ENCODE measurements at places on chromosomes 12 and 14.

GRCh38 chr14:59245809-59246295 lies 57.4 kb downstream of the DAAM1 start:
- no peak for DNase-seq

DNA sequence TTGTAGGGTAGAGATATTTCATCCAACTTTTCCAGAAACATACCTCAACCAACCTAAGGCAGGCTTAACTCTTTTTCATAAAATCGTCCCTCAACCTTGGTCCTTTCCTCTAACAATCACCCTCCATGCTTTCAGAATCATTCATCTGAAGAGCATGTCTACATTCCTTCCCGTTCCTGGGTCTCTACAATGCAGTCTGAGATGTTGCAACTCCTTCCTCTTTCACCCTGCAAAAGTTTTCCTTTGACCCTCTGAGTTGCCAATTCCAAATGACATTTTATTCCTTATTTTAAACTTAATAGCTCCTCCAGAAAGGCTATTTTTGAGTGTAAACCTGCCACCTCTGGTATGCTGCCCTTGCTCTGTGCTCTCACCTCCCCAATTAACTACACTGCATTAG lies 16.7 kb downstream of the SLC7A7 start:
- no peak for DNase-seq

GRCh38 chr12:96221391-96221790 lies 27.2 kb downstream of the ELK3 start:
- DNase-seq, result no peak

DNA sequence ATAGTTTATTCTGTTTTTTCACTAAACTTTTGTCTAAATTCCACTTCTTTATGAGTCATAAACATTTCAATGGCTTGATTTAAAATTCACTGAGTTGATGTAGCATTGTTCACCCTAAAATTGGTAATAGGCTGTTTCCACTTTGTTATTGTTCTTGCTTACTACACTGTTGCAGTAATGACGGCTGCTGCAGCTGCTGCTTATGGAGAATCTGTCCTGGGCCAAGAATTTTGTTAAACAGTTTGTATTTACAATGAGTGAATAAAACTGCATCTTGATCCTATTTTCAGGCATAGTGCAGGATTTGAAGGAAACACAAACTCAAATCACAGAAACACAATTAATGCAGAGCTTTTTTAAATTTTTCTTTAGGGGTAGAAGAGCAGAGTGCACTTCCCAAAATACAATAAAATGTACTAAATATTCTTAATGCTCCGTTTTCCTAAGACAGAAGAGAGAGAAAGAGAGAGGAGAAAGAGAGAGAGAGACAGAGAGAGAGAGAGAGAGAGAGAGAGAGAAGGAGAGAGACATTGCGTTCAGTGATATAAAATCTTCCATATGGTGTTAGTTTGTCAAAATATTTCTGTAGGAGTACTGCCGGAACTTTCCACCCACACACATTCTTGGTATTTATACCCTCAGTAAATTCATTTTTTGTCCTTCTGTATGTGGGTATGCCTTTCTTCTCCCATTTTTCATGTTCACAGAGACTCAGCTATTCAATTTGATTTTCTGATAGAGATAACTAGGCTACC lies 266.4 kb downstream of the LRFN5 start:
- DNase-seq, result no peak

- DNase-seq, result no peak
Observed at GRCh38 chr14:81269100-81269978, 48.6 kb upstream of the GTF2A1 start.

- no peak for DNase-seq
Observed at GRCh38 chr12:109492371-109492770, 14.9 kb downstream of the UBE3B start.

DNA sequence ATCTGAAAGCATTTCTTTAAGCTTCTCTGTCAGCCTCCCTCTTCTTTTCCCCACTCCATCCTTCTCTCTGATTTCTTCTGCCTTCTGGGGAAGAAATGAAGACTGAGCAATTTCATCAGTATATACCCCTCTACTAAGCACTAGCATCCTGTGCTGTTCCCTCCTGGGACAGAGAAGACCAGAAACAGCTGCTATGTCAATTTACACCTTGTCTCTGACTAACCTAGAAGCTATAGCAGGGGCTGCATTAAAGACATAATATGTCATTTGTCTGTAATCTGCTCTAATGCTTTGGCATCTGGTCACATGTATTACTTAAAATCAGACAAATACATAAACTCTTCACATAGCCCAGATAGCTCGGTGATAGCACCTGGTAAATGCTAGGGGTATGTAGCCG lies 296.9 kb downstream of the PAWR start:
- DNase-seq, result no peak

DNA sequence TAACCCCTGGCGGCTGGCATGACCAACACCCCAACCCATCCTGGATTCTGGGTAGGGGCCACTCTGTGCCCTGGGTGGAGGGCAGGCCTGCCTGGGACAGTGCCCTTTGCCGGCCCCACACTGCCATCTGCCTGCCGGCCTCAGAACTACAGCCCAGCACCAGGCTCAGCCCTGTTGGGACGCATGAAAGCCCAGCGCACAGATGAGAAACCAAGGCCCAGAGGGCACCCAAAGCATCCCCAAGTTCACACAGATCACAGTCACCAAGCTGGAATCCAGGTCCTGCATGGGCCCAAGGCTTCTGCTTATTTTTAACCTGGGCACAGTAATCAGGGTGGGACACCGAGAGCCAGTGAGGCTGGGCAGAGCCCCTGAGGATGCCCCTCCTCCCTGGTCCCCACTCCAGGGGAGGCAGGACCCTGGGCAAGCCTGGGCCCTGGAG lies 26.2 kb downstream of the RFLNA start:
- DNase-seq, result peak; percentile 49

- DNase-seq, result no peak
Observed at GRCh38 chr12:113077057-113077858, 20.7 kb downstream of the DTX1 start.

DNA sequence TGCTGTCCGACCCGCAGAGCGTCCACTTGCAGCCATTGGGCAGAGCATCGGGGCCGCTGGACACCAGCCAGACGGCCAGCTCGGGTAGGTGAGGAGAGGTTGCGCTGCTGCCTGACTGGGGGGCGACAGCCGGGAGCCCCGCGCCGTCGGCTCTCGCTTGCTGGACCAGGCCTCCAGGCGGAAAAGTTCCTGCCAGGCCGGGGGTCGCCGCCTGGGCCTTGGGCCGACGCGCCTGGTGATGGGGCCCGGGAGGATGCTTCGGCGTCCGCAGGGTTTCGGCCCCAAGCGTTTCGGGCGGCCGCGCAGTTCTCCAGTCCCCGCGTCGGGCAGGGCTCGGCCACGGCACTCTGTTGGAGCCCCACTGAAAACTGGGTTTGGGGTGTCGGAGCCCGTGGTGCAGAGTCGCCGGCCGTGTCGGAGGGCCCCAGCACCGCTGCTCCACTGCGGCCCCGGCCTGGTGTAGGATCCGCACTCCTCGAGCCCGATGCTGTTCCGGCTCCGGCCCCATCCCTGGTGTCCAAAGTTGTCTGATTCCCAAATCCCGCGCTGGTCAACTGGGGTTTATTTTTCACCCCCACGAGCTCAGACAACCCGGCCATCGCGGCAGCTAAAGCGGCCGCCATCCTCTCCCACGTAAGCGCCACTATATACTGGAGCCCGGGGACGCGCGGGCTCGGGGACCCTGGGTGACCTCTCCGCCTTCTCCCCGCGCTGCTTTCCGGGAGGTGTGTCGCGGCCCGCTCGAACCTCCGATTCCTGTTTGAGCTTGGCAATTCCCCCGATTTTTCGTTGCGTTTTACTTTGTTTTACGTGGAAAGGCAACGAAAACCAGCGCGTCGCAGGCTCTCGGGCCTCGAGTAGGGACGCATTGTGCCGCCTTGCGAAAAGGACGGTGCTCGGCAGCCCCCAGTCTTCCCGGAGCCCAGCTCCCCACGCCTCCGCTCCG lies 872 bp downstream of the VSX2 start:
- no peak for DNase-seq

DNA sequence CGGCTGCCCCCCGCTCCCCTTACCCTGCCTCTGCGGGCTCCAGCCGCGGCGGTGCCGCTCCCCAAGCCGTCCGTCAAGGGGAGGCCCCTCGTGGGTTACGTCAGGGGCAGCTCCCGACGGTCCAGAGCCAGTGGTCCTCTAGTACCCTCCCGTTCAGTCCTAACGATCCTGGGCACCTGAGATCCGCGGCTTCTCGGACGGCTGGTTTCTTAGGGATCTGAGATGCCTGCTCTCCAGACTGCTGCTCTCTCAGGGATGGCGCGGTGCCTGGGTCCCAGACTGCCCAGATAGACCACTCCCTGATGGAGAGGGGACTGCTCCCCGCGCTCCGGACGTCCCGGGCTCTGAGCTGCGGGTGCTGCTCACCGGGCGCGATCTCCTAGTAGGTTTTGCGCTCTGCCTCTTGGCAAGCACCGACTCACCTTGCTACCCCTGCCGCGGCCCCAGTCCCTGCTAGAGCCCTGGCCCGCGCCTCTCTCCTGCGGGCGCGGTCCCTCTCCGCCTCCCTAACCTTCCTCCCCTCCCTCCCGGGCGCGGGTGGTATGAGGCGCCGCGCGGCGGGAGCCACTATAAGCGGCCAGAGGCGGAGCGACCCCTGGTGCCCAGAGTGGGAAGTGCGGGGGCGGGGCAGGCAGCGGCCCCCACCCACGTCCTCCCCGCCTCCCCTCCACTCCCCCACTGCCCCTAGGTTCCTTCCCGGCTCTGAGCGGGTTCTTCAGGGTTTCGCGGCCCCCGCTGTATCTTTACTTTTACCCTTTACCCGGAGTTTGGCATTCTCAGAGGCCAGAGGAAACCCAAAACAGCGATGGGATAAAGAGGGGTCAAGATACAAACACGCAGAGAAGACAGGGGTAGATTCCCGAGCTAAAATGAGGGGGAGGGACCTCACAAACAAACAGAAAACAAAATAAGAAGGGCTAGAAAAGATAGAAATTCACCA lies at the start of gene C1QL4:
Gene C1QL4, minus strand, starts transcription at position 544 of the 940 bp plus-strand sequence. CDS start 711 bp downstream, outside the sequence.
- peak; percentile 79 for DNase-seq

- DNase-seq, result no peak
Observed at GRCh38 chr14:104294628-104294982, 156.2 kb downstream of the KIF26A start.

GRCh38 chr14:99603471-99604277 lies at the start of gene CCDC85C:
TSS of gene CCDC85C (minus strand) at chr14:99604207. CDS start at chr14:99603959, 248 bp downstream.
- DNase-seq, result peak; percentile 22

DNA sequence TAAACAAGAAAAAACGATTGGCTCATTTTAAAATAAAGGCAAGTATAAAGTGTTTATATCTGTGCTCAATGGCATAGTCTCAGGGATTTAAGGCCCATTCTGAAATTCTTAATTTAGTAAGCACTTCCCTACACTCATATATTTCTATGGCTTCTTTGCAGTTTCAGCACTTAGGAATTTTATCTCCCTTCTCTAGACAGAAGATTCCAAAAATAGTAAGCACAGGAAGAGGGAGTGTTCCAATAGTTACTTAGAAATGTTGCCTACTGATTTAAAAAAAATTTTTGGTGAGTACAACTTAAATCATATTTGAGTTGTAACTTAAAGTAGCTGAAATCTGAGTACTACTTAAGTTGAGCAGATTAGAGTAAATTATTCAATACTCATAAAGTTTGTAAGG lies 19.8 kb downstream of the INSM2 start:
- DNase-seq, result no peak

- no peak for DNase-seq
Observed at GRCh38 chr14:39974036-39974435, 541.8 kb upstream of the FBXO33 start.

- DNase-seq, result no peak
Observed at GRCh38 chr12:14777271-14777670, 26.0 kb downstream of the WBP11 start.

DNA sequence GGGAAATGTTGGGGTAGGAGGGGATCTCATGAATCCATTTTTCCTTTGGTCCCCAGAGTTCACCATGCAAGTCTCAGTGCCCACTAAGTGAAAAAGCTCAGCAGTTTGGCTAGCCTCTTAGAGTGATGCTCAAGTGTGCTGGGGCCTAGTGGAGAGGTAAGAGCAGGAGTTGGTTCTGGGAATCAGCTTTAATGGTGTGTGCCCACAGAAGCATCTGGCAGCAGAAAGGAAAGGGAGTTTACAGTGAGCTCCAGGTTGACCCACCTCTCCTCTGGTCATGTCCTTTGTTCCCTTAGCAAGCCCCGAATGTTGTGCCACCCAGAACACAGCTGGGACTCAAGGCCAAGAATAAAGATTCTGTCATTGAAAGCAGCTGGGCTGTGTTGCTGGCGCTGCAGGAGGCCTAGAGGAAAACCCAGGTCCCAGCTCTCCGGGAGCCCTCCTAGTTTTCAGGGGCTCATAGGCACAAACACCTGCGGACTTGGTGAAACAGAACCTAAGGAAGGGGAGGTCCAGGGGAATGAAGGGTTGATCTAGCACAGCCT lies 320.8 kb downstream of the ZFP36L1 start:
- no peak for DNase-seq

GRCh38 chr12:89960011-89960507 lies 251.4 kb upstream of the ATP2B1 start:
- DNase-seq, result no peak

- DNase-seq, result no peak
Observed at GRCh38 chr12:40184493-40185302, 40.1 kb upstream of the LRRK2 start.

GRCh38 chr12:124122722-124123121 lies 149.7 kb downstream of the ZNF664 start:
- no peak for DNase-seq

DNA sequence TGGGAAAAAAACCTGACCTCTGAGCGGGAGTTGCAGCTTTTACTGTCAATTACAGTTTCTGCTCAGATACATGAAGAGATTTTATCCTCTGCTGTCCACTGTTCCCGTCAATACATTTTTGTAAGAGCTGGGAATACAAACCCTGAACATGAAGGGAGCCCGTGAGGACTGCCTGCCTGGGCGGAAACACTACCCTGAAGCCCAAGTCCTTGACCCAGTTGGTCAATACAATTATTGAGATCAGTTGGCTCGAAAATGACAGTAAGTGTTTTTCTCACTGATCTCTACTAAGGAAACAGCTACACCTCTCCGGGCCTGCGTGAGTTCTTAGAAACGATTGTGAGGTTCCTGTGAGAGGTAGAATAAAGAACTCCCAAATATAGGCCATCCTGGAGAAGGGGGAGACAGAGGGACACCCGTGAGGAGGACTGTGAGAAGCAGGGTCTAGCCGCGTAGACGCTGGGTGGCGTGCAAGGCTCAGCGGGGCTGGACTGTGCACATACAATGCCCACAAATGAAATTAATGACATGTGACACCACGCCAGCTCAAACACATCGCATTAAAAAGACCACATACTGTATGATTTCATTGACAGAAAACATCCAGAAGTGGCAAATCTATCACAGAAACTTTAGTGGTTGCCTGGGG lies 509.5 kb downstream of the TMEM132D start:
- DNase-seq, result no peak

- no peak for DNase-seq
Observed at GRCh38 chr14:72800296-72800695, 93.6 kb downstream of the DPF3 start.

DNA sequence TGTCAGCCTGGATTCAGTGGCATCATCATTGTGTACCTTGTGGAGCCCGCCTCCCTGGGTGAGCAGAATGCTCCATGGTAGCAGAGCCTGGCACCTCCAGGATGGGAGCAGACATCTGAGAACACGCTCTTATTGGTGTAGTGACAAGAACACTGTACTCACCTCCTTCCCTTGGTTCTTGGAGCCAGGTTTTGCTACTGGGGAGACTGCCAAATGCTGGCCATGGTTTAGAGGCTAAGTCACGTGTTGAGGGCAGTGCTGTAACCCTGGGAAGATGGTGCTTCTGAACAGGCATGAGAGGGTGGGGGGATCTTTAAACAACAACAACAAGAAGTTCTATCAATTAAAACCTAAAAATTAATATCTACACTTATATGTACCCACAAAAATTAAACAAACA lies 47.6 kb upstream of the ASPG start:
- DNase-seq, result no peak

All from nucleus accumbens (tissue), 56 donors.